Stimulated activated CD8-positive, alpha-beta memory T cell treated with anti-CD3 and anti-CD28 coated beads, Interleukin-4, amount 100 ng/mL, for 1 hour (primary cell): ENCODE measurements at places on chromosomes 2 and 18.

DNA sequence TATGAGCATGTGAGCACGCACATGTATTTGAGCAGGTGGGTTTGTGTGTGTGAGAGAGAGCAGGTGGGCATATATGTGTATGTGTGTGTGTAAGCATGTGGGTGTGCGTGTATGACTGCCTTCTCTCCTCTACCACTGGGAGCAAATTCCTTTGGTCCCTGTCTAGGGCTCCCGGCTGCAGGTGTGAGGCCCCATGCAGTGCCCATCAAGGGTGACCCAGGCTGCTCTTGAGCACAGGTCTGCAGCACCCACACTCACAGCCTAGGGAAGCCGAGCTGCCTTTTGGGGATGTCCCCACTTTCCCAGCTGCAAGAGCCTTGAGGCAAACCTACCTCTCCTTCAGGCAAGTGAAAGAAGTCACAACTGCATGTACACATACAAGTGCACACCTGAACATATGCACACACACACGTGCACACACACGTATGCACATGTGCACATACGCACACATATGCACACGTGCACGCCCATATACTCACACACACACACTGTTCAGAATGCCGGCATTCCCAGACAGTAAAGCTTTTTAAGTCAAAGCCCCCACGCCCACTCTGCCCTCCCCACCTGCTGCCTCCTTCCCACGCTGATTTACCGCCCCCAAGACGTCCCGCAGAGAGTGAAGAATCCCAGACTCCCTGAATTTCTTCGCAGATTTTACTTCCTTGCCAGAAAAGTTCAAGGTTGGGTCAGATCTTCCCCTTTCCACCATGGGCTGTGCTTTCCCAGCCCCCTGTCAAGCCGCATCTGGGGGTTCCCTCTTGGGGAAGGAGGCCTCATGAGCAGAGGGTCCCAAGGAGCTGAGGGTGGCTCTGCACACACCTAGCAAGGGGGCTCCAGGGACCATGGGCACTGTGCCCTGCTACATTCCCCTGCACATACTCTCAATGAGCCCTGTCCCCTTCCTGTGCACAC is 170.6 kb downstream of the TWIST2 start:
- DNase-seq: no peak

DNA sequence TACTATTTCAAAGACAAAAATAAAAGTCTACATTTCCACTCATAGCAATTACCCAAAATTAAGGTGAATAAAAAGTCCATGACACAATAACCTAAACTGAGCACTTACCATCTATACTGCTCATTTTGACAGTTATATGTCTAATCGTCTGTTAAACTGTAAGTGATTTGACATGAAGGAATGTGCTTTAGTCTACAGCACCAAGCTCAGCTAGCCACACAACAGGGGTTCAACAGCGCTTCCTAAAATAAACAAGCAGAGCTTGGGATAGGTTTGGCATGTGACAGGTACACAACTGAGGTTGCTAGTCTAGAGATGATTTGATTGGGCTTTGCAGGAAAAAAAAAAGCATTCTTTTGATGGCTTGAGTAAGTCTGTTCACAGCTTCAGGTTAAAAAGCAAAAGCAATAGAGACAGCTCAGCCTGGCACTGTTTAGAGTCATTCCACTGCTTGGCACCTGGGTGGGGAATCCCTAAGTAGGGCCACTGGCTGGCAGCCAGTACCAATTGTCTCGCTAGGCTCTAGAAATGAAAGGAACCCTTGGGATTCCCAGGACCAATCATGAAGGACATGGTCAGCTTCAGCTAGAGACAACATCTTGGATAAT is 78.6 kb downstream of the BARD1 start:
- DNase-seq: no peak

DNA sequence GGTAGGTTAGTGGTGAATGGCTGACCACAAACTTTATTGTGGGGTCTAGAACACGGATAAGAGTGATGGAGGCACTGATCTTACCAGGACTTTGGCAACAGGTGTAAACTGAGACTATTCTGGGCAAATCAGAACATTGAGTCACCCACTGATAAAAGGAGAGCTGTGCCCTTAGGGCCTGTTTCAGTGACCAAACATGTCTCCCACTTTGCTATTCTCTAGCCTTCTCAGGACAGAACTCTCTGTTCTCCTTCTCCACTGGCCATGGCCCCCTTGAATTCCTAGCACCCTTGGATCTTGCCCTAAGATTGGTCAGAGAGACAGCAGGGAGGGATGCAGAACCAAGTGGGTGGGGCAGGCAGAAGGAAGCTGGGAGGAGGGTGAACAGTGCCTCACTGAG is 18.3 kb downstream of the TRPM8 start:
- no peak for DNase-seq

DNA sequence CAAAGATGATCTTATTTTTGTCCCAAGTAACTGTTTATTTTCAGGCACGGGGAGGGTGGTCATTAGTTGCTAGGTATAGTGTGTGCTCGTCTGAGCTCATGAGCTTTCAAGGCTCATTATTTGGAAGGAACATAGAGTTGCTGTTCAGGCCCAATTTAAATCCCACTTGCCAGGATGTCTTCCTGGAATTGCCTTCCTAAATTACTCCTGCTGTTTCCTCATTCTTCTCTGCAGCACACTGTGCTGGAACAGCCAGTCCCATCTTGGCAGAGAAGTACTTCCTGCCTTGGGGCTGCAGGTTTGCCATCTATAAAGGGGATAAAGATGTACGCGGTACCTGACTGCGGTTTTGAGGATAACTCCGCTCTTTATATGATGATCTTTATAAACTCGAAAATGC is 37.3 kb downstream of the GREB1 start:
- no peak for DNase-seq

DNA sequence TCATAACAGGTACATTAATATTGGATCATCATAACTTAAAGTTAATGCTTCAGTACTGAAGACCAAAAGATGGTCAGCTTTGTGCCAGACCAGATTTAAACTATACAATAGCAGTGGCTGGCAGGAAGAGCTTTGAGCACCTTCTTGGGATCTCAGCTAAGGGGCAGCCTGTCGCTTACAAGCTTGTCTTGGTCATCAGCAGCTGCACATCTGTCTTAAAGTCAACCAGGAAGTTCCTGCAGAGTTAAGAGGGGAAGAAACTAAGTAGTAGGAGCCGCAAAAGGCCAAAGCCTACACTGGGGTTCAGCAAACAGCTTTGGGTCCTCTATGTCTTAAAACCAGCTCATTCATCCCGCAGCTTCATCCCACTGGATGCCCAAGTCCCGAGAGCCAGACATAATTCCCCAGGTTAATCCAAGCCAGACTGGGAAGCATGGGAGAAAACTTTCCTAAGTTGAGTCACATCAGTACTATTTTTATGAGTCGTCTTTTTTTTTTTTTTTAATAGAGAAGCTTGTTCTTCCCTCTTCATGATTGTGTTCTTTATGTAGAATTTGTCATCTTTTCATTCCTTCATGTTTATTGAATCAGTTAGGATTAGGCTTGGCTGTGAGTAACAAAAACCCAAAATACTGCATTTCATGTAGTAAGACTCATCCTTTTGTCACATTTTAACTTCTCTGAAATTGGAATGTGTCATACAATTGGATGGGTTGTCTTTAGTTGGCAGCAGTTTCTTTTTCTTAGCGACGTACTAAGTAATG is 59.3 kb downstream of the SERTAD2 start:
- DNase-seq: no peak

DNA sequence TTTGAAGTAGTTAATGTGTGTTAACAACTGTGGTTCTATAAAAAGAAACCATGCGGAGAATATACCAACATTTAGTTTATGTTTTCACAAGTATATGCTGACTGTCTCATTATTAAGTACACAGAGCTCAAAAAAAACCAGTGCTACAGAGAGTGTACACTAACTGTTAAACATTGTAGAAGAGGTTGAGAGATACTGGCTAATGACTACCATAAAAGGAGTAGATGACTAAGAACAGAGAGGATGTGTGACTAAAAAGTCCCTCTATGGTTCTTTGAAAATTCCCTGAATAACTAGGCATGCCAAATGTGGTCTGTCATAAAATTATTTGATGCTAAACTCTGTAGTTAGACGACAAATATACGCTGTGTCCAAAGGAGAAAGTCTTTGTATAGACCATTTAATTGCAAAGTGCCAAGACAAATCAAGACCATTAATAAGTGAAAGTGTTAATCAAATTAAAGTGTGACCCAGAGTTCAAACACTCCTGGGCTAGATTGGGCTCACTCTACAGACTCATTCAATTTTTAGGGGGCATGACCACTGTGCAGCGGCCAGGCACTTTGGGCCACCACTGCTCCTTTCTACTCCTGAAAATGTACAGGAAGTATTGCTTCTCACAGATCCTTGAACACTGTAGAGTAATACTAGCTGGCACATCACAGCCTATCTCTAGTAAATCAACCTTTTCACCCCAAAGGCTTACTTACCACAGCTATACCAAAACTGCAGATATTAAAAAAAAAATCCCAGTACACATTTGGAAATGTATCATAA is 45.1 kb upstream of the SERTAD2 start:
- DNase-seq: no peak

DNA sequence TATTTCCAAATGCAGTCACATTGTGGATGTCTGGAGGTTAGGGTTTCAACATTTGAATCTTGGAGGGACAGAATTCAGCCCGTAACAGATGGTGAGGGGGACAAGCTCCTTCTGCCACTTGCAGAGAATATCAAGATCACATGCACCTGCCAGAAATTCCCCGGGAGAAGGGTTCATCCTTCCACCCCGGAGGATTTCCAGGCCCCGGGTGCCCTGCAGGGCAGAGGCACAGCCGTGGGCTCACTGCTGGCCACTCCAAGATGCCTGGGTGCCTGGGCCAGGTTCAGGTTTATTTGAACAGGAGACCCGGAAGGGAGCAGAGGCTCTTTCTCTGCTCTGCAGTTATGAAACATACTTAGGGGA is 38.2 kb upstream of the MGAT4A start:
- no peak for DNase-seq
